Activated T-cell treated with anti-CD3 and anti-CD28 coated beads for 1 hour (primary cell): ENCODE measurements at places on chromosomes 12 and 14.

DNA sequence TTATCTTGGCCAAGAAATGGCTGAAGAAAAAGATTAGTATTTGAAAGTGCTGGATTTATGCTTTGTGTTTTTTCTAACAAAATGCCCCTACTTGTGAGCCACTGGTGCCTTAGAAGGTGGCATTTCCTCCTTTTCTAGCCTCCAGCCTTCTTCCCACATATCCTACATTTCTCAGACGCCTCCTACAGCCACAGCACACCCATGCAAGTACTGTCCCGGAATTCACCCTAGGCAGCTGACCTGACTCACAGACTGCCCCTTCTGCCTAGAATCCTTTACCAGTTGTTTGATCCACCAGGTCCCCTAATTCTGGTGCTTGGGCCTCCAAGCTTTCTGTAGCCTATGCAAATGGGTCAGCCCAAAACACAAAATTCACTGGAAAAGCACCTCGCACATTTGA, 166.0 kb downstream of the FOXN3 start:
- no peak for DNase-seq

DNA sequence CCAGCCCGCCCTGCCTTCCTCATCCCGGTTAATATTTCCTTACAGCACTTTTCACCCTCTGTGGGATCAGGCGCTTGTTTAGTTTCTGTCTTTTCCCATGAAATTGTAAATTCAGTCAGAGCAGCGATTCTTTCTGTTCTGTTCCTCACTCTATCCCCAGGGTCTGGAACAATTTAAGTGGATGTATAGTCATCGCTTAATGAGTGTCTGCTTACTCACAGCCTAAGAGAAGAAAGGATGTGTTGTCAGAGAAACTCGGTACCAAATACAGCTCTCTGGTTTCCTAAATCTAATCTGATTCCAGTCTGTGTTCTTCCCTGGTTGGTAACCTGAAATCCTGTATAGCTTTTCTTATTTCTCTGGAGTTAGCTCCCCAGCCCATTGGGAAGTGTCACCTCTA, 44.9 kb downstream of the FOS start:
- DNase-seq, result no peak

- no peak for DNase-seq
Observed at GRCh38 chr12:13033476-13033875, 10.7 kb upstream of the FAM234B start.

GRCh38 chr14:81565441-81566290, 32.0 kb upstream of the SEL1L start:
- no peak for DNase-seq

GRCh38 chr12:113075137-113075683, 18.7 kb downstream of the DTX1 start:
- no peak for DNase-seq

GRCh38 chr12:112595410-112595809, 176.7 kb downstream of the PTPN11 start:
- no peak for DNase-seq

DNA sequence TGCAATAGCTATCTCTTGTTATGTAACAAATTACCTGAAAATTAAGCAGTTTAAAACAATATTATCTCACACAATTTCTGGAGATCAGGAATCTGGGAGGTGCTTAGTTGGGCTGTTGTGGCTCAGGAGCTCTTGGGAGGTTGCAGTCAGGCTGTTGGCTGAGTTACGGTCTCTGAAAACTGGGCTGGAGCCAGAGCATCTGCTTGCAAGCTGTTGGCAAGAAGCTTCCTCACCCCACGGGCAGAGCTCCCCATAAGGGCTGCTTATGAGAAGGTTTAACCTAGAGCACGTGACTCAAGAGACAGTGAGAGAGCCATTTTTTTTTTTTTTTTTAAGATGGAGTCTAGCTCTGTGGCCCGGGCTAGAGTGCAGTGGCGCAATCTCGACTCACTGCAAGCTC, 346.8 kb downstream of the ATP23 start:
- DNase-seq, result no peak

DNA sequence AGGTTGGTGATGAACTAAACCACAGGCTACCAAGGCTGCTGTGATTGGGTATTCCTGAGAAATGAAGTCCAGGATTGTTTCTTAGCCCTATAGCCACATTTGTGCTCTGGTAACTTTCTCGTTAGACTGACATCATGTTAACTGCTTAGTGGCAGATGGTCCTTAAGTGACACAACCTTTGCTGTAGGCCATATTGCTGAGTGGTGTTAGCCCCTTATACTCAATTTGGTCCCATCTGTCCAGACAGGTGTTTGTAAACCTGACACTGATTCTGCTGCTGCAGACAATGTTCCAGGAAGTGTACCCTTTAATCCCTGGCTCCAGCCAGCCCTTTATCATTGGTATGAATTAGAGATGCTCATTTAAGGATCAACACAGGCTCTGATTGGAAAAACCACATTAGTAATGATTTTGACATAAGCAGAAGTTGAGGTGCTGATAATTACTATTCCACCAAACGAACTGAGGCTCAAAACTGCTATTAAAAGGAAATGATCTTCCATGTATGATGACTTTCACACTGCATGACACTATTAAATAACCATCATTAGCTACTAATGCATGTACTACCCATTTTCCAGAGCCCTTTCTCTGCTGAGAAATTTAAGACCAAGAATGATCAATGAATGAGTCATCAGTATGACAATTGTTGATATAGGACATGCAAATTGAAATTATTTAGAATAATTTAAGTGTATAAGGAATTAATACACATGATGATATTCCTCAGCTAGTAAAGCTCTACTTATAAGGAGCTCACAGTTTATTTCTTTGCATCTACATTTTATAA, 3.6 kb upstream of the SSTR1 start:
- no peak for DNase-seq

- no peak for DNase-seq
Observed at GRCh38 chr12:75571204-75571603, 59.8 kb upstream of the KRR1 start.

DNA sequence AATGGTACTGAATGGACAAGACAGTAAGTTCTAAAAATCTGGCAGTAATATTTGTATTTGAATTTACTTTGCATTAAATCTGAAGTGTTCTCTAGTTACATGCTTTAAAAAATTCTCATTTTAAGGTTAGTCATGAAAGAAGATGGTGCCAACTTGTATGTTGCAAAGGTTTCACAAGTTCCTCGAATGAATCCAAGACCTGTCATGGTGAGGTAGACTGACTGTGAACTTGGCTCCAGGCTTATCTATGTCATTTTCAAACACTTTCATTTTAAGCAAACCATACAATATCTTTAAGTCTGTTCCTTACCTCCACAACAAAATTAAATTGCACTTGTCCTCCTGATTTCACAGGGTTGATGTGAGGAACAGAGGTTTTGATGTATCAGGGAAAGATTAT, 23.4 kb downstream of the CLEC2D start:
- DNase-seq, result no peak

DNA sequence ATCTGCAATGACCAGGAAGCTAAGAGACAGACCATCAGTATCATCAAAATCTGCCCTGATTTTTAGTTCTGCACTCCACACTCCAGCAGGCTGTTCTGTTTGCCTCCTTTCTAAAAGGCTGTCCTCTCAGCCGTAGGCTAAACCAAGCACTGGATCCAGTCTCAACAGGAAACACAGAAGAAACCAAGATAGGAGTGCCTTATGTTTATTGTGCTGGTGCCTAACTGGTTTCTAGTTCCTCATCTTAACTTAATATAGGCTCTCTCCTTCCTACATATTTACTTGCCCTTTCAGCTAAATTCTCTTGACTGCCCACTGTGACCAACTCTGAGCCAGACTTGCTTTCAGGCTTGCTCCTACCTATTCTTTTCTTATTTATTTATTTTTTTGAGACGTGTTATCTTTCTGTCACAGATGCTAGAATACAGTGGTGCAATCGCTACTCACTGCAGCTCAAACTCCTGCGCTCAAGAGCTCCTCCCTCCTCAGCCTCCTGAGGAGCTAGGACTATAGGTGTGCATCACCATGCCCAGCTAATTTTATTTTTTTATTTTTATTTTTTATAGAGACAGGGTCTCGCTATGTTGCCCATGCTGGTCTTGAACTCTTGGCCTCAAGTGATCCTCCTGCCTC, 30.8 kb downstream of the GALNT4 start:
- DNase-seq, result no peak

GRCh38 chr12:70415987-70416386, 49.9 kb downstream of the KCNMB4 start:
- DNase-seq, result no peak

DNA sequence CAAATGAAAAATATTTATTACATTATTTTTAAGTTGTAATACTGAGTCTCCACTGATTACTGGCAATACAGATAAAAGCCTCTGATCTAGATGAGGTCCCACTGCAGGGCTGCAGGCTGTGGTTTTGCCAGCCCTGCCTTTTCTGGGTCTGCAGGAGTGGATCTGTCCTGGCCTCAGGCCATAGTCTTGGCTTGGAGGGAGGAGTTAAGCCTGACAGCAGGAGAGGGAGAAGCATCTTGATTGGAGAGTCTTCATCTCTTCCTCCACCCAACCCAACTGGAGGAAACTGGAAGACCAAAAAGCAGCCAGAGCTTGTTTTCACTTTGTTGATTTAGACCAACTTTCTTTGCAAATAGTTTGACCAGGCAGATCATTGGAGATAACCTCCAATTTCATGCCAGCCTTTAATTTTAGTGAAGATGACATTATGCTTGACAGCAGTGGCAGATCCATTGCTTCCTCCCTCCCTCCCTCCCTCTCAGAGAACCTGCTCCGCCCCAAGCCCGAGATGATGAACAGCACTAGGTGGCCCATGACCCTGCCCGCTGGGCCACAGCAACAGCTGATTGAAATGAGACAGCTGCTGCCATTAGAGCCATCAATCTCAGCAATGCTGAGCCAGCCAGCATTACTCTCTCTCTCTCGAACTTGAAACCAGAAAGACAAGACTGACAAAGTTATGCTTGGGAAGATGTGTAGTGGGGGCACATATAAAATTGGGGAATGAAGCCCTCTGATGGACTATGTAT, 222.4 kb downstream of the GLT1D1 start:
- no peak for DNase-seq

DNA sequence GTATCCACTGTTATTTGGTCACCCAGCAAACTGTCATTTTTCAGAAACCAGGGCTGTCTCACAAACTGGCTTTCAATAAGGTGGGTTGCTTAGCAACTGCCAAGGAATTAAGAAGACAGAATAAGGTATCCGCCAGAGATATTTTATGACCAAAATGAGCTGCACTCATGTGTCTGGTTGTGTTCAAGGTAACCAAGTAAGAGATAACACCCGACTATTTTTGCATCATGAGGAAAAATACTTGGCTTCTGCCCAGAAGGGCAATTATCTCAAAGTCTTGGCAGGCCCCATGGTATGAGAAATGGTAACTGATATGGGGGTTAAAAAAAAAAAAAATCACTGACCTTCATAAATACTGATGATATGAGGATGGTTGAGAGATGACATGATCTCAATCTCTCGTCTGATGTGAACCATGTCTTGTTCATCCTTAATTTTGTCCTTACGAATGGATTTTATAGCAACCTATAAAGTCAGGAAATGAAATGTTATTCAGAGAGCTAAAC, 32.6 kb downstream of the NUAK1 start:
- no peak for DNase-seq

GRCh38 chr14:63860146-63860545, 7.3 kb downstream of the SYNE2 start:
- no peak for DNase-seq

- no peak for DNase-seq
Observed at GRCh38 chr12:32454075-32454474, 54.7 kb downstream of the FGD4 start.

GRCh38 chr12:20628226-20628787, 66.8 kb upstream of the SLCO1C1 start:
- DNase-seq, result no peak

DNA sequence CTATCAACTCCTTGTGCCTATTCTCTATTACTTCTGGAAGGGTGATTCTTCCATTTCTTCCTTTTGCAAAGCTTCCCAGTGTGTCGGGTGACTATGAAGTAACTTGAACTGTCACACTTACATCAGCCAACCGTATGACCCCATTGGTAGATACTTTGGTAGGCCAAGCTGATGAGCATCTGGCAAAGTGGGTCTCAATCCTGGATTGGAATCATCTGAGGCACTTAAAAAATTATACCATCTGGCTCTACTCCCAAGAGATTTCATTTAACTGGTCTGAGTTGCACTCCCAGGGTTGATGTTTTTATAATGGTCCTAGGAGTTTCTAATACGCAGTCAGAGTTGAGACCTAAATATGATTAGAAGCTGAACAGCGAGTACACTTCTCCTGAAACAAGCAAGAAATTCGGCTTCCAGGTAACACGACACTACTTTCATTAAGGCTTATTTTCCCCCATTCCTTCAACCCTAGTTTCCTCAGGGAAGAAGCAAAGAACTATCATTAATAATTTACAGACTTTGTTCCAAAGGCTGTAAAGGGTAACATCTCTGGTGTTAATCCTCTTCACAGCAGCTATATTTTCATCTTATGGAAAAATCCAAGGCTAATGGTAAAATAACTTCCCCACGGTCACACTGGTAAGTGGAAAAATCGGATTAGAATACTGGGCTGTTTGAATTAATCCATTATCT, 76.8 kb downstream of the PDE6H start:
- DNase-seq, result no peak

- DNase-seq, result no peak
Observed at GRCh38 chr14:53113989-53114388, 39.1 kb downstream of the DDHD1 start.

GRCh38 chr12:1885082-1885596, 33.3 kb downstream of the CACNA2D4 start:
- no peak for DNase-seq

- DNase-seq, result peak; percentile 59
Observed at GRCh38 chr14:32201193-32201815, 541 bp upstream of the RNU6-7 start.

GRCh38 chr12:119446459-119446858, 111.9 kb downstream of the CCDC60 start:
- DNase-seq, result no peak

- no peak for DNase-seq
Observed at GRCh38 chr12:2753536-2753935, 41.2 kb upstream of the FKBP4 start.

GRCh38 chr14:96683562-96684289, 113.5 kb upstream of the VRK1 start:
- DNase-seq, result no peak

- DNase-seq, result no peak
Observed at GRCh38 chr14:103030741-103031565, 26.4 kb downstream of the CDC42BPB start.

DNA sequence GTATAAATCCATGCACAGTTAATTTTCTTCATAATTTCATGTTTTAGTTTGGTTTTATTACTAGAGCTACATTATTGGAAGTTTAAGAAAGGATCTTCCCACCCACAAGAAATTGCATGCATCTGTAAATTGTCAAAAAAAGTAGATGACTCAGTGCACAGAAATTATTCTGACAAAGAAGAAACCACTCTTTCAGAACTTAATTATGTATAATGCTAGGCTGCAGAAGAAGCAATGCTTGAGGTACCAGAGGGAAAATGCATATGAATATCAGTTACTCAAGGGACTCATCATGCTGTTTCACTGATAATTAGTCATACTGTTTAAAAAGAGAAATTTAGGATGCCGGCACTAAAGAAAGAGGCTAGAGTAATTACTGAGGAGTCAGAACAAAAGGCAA, 147.0 kb downstream of the SLC16A7 start:
- DNase-seq, result no peak
